NCI-H446 treated with DMSO at 0.1 percent for 48 hours (cell line): ENCODE measurements at places on chromosomes 1 and 21.

DNA sequence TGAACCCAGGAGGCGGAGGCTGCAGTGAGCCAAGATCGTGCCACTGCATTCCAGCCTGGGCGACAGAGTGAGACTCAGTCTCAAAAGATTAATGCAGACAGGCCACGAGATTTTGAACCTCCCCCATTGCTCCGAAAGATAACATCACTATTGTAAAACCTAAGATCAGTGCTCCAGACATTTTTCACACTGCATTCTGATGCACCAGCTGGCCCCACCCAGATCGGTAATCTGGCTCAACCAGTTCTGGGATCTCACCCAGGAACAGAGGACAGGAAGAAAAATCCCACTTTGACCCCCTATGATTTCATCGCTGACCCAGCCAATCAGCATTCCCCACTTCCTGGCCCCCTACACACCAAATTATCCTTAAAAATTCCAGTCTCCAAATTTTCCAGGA is 10.7 kb upstream of the CSRP1 start:
- no peak for DNase-seq

DNA sequence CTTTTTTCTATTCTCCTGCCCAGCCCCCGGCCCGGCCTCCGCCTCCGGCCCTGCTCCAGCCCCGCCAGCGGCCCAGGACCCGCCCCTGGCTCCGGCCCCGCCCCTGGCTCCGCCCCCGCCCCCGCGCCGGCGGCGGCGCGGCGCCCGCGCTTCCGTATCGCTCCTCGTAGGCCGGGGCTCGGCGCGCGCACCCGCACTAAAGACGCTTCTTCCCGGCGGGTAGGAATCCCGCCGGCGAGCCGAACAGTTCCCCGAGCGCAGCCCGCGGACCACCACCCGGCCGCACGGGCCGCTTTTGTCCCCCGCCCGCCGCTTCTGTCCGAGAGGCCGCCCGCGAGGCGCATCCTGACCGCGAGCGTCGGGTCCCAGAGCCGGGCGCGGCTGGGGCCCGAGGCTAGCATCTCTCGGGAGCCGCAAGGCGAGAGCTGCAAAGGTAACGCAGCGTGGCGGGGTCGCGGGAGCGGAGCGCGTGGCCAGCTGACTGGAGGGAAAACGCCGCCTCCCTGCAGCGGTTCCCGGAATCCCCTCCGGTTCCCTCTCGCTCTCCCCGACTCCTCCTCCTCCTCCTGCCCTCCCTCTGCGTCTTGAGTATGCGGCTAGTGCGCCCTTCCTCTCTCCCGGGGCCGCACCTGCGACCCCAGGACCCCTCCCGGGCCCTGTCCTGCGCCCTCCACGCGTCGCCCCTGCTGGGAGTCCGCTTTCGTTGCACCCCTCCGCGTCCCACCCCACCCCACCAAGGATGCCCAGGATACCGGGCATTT is at the start of gene IFNAR2:
Gene IFNAR2, plus strand, starts transcription at position 155 of the 761 bp plus-strand sequence. CDS start 11,985 bp downstream, outside the sequence.
- DNase-seq, result peak; percentile 20

GRCh38 chr1:185404291-185404690 is 87.2 kb upstream of the IVNS1ABP start:
- no peak for DNase-seq

- DNase-seq, result no peak
Observed at GRCh38 chr21:42027085-42027821, 17.1 kb upstream of the ZBTB21 start.

DNA sequence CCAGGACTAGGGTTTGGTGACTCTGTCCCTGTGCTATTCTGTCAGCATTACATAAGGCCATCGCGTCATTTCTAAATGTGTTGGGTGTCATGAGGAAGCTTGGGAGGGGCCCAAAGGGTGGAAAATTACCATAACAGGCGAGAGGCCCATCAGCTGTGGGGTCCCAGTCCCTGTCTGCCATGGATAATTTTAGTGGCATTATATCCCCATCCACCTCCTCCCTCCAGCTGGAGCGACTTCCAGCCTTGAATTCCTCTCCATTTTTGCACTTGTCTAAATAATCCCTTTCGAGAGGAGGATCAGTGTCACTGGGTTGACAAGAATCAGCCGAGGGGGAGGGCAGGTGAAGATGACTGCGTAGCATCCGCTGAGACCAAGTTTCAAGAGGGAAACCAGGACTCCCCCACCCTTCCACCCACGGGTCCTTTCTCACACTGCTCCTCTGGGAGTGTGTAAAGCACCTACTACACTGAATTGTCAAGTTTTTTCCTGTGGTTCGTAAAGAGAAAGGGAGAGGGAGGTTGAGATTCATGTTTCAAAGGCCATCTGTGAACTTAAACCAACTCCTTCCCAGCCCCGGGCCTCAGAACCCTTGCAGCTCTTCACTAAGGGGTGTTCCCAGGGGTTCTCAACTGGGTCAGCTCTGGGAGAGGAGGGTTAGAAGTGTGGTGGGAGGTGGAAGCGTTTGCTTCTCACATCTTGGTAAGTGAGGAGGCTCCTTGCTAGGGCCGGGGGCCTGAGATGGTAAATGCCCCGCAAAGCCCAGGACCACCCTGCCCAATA is 29.2 kb downstream of the VASH2 start:
- no peak for DNase-seq

GRCh38 chr1:117049857-117050256 is 10.3 kb upstream of the TTF2 start:
- DNase-seq, result no peak

DNA sequence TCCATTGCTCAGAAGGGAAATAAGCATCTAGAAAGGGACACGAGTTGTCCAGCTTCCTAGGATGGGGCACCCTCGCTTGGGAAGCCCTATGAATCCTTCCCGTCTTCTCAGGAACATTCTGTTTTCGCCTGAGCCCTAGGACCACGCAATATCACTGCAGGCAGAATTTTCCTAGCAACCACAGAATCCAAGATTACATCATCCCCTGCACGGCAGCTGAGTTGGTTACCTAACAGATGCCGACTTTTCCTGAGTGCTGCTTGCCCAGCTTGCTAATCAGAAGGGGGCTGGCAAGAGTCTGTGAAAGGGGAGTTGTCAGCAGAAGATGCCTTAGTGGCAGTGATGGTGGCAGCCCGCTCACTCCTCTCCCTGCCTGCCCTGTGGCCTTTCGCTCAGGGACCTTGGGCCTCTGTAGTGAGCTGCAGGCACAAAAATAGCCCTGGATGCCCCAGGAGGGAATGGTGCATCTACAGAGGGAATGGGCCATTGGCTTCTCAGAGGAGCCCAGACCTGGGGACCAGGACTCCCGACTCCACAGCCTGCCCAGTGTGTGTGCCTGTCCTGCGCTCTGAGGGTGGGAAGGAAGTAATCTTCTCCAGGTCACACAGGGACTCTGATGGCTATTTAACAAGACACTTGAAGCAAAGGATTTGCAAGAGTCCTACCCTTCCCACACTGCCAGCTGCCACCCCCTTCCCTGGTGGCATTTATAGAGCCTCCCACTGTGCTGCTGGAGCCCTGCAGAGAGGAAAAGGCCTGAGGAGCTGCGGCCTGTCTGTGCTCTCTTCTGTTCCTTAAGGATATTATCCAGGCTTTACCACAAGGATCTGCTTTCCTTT is 28.9 kb upstream of the CLSTN1 start:
- DNase-seq, result peak; percentile 95

DNA sequence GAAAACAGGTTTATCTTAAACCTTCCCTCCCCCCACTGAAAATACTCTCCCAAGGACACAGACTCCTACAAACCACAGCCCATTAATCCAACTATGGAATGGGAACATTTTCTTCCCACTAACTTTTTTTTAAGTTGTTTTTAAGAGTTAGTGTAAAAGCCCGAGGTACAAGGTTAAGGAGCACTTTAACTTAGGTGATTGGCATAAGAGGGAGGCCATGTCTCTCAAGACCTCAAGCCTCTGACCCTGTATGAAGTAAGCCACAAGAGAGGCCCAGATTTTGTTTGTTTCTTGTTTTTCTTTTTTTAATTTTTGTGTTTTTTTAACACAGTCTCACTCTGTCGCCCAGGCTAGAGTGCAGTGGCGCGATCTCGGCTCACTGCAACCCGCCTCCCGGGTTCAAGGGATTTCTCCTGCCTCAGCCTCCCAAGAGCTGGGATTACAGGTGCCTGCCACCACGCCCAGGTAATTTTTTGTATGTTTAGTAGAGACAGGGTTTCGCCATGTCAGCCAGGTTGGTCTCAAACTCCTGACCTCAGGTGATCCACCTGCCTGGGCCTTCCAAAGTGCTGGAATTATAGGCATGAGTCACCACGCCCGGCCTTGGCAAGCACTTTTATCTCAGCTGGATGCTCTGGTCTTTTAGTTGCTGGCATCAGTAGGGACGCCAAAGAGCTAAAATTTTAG is 14.4 kb downstream of the ARMH1 start:
- no peak for DNase-seq

DNA sequence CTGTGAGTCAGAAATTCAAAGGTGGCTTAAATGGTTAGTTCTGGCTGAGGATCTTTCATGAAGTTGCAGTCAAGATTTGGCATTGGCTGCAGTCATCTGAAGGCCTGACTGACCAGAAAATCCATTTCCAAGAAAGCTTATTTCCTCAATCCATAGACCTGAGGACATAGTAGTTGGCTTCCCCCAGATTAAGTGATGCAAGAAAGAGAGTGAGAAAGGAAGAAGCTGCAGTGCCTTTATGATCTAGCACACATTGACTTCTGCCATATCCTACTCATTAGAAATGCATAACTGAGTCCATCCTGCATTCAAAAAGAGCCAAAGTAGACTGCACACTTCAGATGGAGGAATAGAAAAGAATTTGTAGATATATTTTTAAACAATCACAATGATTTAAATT is 222.6 kb downstream of the COL24A1 start:
- no peak for DNase-seq

- DNase-seq, result peak; percentile 81
Observed at GRCh38 chr1:11507309-11507708, 28.4 kb downstream of the DISP3 start.

DNA sequence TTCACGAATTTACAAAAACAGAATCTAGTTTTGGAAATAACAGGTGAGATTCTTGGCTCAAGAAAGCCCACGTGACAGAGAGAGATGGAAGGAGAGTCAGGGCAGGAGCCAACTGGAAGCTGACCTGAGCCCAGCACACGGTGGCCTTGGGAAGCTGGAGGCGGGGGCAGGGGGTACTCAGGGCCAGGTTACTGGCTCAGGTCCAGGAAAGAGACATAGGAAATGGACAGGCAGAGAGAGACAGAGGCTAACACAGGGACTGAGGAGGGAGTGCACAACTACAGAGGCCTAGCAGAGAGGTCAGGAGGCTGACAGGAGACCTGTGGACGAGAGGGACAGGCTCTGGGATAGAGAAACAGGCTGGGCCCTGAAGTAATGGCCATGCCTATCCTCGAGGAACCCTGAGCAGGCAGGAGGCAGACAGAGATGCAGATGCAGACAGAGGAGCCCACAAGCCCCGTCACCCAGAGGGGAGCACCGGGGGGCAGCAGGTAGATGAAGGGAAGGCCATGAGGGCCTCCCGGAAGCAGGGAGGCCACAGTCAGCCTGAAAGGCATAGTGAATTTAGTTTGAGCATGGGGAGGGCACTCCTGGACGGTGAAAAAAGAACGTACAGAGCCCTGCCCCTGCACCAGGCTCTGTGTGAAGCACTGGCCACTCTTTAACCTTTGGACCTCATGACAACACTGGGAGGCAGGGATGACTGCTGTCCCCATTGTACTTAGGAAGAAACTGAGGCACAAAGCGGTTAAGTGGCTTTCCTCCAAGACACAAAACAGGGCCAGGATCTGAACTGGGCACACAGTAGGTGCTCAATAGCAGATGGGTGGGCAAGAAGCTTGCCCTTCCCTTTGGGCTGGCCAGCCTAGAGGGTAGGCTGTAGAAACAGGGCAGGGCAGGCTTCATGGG is 230.1 kb downstream of the TRABD2B start:
- no peak for DNase-seq

DNA sequence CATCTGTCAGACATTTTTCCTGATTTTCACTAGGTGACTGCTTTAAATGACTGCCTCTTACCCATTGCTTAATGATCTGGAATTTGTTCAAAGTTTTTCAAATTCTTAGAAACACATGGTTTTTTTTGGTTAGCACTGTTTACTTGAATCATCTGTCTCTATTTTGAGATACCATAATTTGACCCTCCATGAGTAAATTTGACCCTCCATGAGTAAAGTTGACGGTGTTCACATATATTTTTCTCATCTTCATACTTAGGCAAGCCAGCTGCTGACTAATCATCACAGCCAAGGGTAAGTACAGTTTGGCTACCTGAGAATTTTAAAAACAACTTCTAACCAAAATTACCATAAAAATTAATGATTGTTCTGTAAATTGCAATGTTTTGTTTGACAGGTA is 586.5 kb downstream of the PTBP2 start:
- DNase-seq, result no peak

GRCh38 chr1:224226849-224227502 is 43.9 kb downstream of the DEGS1 start:
- DNase-seq, result no peak

DNA sequence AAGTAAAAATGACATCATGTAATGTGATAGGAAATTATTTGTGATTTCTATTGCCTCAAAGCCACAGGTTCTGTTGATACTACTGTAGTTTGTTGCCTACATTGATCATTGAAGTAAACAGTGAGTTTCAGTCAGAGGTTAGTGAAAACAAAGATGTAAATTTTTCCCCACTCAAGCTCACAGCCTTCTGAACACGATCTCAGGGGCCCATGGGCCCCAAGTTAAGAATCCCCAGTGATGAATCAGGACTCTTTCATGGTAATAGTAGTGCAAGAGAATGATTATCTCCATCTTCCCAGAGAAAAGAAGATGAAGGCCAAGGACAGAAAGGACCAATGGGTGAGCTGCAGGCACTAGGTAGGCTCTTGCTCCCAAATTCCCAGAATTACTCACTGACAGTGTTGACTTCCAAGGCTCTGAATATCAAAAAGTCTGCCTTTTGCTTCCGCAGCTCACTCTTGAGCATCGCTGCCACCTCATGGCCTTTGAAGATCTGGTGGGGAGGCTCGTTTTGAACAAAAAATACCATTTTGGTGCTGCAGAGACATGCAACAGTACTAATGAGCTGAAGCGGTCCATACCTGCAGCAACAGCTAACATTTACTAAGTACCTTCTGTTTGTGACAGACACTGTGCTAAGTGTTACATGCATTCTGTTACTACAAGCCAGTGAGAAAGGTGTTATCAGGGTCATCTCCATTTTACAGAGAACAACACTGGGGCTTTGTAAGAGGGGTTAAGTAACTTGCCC is 113.3 kb downstream of the KIAA0319L start:
- no peak for DNase-seq

DNA sequence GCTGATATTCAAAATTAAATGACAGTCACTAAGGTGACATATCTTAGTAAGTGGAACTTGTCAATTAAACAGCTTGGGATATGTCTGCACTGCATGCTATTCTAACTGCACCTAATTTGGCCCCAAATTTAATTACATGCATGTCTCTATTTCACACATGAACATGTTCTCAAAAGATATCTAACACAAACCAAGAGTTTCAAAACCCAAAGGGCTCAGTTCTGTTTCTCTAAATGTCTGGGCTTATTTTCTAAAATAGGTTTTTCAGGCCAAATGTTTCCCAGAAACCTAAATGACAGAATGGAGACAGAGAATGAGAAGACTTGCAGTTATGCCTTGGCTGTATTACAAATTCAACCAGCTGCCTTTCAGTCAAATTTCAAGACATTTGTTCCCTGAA is 11.3 kb downstream of the RAB29 start:
- no peak for DNase-seq

GRCh38 chr1:51583532-51583931 is 33.4 kb upstream of the OSBPL9 start:
- peak; percentile 93 for DNase-seq

- DNase-seq, result no peak
Observed at GRCh38 chr1:68229650-68230483, 2.5 kb downstream of the WLS start.
